Airway epithelial cell (primary cell): ENCODE measurements at places on chromosomes 4 and X. TPM values are rescaled to one million over a fixed set of nuclear protein-coding genes. Genes with fewer than 3 reads are reported as not detected.

The AVPR2 gene
- total RNA-seq: not detected in 2 replicates

The RAP1GDS1 gene
- total RNA-seq: 36.2 and 47.0 TPM in 2 replicates

The PABPC5 gene
- total RNA-seq: 0.07 TPM in 1 of 2 replicates, not detected in the other

The TMEM271 gene
- total RNA-seq: not detected in 2 replicates

The CLDN2 gene
- not detected in 2 replicates for total RNA-seq

The GLRB gene
- 0.42 and 0.78 TPM in 2 replicates for total RNA-seq

The DEFB131A gene
- total RNA-seq: not detected in 2 replicates

The ACTRT1 gene
- total RNA-seq: not detected in 2 replicates

The CCNG2 gene
- 38.8 and 41.2 TPM in 2 replicates for total RNA-seq

The OPRPN gene
- total RNA-seq: not detected in 2 replicates

The AADAT gene
- total RNA-seq: 1.6 and 4.4 TPM in 2 replicates

The F8A2 gene
- total RNA-seq: not detected in 2 replicates

The PLRG1 gene
- 53.6 and 60.6 TPM in 2 replicates for total RNA-seq

The GAGE2A gene
- not detected in 2 replicates for total RNA-seq

The KLF8 gene
- 6.8 and 7.2 TPM in 2 replicates for total RNA-seq
